ENCODE measurements at places on chromosomes 5 and 9.

- DNase-seq, result no peak
Measured at GRCh38 chr9:30723656-30724055, 1660.8 kb upstream of the ACO1 start.

GRCh38 chr9:29778281-29778849 is 2205.1 kb upstream of the C9orf72 start:
- DNase-seq, result no peak

- no peak for DNase-seq
Measured at GRCh38 chr5:9437741-9438240, 108.1 kb downstream of the SEMA5A start.

- no peak for DNase-seq
Measured at GRCh38 chr5:2817031-2817603, 65.6 kb upstream of the IRX2 start.

- no peak for DNase-seq
Measured at GRCh38 chr5:139650031-139650688, 2.0 kb downstream of the CXXC5 start.
